Hematopoietic multipotent progenitor cell treated with erythropoietin and hydrocortisone succinate and interleukin-3 and kit ligand, for 17 days (in vitro differentiated cells): ENCODE measurements at places on chromosomes 7 and 10.

- DNase-seq: peak; percentile 17
Measured at GRCh38 chr7:11261470-11261869, 287.8 kb downstream of the PHF14 start.

- DNase-seq: no peak
Measured at GRCh38 chr10:2826675-2827074, 240.7 kb upstream of the PFKP start.

- no peak for DNase-seq
Measured at GRCh38 chr10:29481906-29482440, 152.8 kb downstream of the SVIL start.

GRCh38 chr10:119112056-119112455 is 8.1 kb downstream of the DENND10 start:
- no peak for DNase-seq

GRCh38 chr10:1348773-1349050 is 292.5 kb downstream of the WDR37 start:
- DNase-seq: no peak

DNA sequence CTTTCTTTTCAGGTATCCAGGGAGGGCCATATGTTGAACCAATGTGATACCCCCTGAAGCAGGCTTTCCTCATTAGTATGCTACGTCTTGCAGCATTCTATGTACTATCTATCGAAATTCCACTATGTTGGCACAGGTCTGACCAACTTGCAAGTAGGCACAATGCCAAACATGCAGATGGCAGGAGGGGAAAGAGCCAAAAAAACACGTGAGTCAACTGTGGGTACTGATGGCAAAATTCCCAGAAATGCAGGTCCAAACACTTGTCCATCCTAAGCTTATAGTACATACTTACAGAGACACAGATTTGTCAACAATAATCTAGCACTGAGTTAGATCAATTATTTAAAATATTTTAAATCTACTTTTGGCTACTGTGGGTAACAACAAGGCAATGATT is 394.9 kb downstream of the DGKB start:
- DNase-seq: no peak

DNA sequence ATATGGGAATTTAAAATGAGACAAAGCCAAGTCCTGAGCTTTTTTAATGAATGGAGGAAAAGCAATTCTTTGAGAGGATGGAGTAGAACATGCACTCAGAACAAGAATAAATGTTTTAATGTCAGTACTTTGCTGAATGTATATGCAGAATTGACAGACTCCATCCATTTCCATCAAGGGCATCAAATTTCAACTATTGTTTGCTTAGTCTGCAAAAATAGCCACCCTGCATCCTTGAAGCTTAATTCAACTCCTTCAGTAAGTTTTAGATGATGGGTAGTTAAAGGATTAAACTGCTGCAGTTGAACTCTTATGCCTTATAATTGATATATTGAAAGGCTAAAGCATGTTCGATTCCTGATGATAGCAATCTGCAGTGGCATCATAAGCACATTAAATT is 99.7 kb upstream of the IFRD1 start:
- DNase-seq: no peak

DNA sequence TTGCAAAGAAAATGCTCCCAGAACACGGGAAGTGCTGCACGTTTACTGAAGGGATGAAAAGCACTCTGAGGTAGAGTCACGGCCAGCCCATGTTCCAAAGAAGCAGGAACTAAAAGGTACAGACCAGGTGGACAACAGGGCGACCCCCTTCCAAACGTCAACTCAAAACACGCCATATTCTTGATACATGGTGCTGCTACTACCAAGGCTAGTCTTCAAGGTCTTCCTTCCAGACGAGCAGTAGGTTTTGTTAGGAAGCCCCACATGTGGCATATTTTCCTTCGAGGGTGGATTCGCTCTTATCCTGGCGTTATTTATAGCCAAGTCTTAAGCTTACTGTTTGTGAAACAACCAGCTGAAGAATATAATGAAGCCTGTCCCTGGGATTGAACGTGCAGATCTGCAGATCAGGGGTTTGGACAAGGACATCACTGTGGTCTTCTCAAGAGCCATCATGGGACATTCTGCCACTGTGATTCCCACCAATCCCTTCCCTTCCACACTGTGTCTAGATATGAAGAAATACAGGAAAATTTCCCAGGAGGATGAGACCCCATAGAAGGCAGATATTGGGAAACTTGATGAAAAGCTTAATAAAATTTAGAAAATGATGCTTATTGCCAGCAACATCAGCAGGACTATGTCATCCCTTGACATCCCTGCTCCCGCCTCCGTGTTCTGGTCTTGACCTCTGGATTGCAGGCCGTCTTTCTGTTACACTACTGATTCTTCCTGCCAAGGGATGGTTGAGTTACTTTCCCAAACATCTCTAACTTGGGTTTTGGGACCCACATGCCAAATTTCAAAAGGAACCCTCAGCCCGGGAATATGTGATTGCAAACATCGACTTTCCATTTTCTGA is 734.4 kb downstream of the PARD3 start:
- DNase-seq: no peak

DNA sequence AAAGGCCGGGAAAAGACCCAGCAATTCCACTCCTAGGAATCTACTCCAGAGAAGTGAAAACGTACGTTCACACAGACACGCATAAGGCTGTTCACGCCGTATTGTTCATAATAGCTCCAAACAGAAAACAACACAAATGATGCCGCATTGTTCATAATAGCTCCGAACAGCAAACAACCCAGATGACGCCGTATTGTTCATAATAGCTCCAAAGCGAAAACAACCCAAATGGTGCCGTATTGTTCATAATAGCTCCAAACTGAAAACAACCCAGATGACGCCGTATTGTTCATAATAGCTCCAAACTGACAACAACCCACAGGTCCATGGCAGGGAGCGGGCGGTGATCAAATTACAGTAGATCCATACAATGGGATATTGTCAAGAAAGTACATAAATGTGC is 85.2 kb upstream of the DNAAF5 start:
- DNase-seq: no peak

DNA sequence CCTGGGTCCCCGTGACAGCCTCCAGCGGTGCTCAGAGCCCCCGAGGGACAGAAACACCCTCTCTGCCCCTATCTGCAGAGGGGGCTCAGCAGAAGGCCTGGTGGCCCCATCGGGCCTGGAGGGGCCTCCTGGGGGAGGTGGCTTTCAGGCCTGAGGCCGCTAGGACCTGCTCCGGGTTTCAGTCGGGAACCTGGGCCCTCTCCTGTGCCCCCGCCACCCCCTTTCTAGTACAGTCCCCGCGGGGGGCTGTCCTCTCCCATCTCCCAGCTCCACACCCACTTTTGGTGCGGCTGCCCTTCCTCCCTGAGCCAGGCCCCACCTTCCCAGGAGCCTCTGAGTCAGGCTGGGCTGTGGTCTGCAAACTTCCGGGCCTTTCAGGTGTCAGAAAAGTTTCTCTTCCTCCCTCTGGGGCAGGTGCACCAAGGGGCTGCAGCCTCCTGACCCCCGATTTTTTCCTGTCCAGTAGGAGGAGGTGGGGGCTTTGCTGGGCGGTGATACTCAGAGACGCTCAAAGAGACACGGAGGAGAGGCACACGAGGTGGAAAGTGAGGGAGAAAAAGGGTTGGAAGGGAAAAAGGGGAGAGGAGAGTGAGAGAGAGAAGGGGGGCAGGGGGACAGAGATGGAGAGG is 692 bp downstream of the CARD11 start:
- DNase-seq: no peak

DNA sequence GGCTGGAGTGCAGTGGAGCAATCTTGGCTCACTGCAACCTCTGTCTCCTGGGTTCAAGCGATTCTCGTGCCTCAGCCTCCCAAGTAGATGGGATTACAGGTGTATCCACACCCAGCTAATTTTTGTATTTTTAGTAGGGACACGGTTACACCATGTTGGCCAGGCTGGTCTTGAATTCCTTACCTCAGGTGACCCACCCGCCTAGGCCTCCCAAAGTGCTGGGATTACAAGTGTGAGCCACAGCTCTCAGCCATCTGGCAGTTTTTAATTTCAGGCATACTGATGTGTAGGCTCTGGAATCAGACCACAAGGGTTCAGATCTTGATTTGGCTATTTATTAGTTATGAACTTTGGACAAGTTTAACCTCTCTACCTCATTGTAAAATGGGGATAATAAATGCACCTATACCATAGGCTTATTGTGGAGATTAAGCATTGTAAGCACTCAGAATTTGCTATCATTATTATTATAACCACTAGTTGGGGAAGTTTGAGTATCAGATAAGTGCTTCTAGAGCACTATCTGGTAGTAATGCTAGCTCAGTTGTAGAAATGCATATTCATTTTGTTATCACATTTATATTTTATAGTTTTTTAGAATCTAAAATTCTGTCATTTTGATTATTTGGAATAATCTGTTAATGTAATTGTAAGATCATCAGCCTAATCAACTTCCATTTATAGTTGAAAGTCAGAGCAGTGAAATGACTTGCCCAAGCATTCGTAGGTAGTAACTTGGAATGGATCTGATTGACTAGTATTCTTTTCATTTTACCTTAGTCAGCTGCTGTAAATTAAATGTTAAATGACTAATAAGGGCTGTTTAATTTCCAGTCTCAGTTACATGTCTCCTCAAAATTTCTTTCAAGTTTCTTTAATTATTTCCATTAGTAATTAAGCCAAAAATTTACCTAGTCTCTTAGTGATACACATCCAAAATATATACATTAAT is 22.5 kb downstream of the KMT2E start:
- DNase-seq: no peak

DNA sequence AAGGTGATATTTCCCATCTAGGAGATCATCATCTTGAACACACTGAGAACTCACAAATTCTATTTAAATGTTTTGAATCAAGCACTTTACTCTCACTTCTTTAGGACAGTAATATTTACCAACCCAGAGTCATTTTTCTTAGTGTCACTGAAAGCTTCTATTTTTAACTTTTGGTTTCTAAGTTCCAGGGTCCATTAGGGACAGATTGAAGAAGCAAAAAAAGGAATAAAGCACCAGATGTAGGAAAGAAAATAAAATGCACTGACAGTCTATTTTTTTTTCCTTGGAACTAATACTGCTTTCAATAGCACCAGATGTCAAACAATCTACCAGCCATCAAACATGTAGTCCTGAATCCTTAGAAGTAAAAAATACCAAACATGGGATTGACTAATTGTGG is 526.7 kb upstream of the LRRN3 start:
- no peak for DNase-seq

DNA sequence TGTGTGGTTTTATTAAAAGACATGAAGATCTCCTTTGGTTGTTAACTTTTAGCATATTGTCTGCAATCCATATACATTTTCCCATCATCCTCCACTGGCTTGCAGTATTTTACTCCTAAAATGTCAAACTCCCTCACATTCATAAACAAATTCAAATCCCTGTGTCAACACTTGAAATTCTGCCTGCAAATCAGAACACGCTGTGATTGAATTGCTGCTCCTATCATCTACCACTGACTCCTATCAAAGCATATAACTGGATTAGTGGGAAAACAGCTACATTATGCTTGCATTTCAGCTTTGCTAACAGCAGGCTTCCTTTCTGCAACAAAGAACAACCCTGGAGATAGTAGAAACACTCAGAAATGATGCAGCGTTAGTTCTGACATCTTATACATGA is 281.8 kb upstream of the HGF start:
- no peak for DNase-seq

DNA sequence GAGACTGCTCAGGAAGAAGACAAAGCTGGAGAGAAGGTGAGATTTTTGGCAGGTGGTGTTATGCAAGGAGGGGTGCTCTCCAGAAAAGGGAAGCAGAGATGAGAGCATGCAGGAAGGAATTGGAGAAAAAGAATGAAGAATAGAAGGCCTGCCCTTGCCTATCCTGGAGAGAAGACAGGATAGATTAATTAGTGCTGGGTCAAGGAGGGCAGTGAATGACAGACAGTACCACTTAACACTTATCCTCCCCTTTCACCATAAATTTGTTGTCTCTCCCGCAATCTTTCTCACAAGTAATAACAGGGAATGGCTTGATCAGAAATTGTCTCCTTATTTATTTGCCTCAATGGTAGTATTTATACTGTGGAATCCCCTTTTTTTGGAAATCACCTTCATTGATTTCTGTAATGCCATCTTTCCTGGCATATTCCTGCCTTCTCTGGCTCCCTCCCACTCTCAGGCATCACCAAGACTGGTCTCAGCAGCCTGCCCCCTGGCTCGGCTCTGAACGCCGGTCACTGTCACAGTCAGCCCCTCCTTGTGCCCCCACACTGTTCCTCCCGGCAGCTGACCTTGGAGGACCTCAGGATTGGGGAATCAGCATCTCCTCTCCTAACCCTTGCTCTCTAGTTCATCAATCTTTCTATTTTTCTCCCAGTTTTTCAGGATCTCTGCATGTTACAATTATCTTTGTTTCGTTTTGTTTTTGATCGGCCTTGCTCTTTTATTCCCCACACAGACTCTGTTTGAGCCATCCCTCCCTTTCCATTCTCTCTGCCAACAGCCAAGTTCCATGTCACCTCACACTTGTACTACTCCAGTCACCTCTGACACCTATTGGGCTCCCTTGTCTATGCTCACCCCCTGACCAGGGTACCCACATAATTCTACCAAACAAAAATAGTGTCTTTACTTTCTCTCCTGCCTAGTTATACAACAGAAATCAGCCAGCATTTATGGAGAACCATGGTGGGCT is 294.2 kb downstream of the PLXDC2 start:
- DNase-seq: no peak

DNA sequence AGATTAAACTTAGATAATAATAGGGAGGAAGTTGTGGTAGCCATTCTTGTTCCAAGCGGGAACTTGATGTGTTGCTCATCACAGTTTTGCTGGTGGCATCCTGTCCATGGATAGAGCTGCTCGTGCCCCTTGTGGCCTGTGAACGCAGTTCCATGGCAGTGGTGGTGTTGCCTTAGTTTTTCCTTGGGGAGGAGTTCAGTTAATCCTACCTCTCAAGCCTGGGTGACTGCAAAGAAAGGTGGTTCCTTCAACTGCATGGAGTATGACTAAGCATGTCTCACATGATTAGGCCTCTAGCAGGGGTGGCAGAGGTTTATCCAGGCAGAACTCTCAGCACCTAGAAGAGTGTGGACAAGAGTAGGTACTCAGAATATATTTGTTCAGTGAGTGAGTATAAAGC is 99.7 kb downstream of the MAPK8 start:
- no peak for DNase-seq

- DNase-seq: no peak
Measured at GRCh38 chr10:93841961-93842360, 51.8 kb upstream of the SLC35G1 start.

- no peak for DNase-seq
Measured at GRCh38 chr7:84102213-84102612, 92.4 kb downstream of the SEMA3A start.

DNA sequence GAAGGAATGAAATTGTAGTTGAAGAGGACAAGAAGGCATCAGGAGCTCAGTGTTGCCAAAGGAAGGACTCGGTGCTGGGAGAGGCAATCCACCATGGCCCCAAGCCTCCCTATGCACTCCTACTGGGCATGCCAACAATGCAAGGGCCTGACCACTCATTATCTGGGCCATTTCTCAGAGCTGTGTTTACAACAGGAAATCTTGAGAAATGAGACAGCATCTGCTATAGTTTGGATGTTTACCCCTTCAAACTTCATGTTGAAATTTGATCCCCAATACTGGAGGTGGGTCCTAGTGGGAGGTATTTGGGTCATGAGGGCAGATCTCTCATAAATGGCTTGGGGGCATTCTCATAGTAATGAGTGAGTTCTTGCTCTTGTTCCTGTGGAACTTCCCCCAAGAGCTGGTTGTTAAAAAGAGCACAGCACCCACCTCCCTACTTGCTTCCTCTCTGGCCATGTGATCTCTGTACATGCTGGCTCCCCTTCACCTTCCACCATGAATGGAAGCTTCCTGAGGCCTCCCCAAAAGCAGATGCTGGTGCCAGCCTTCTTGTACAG is 50.8 kb upstream of the AOAH start:
- no peak for DNase-seq

- no peak for DNase-seq
Measured at GRCh38 chr10:111077479-111077784, 603 bp downstream of the ADRA2A start.
